ENCODE measurements at places on chromosomes 13 and 19.

DNA sequence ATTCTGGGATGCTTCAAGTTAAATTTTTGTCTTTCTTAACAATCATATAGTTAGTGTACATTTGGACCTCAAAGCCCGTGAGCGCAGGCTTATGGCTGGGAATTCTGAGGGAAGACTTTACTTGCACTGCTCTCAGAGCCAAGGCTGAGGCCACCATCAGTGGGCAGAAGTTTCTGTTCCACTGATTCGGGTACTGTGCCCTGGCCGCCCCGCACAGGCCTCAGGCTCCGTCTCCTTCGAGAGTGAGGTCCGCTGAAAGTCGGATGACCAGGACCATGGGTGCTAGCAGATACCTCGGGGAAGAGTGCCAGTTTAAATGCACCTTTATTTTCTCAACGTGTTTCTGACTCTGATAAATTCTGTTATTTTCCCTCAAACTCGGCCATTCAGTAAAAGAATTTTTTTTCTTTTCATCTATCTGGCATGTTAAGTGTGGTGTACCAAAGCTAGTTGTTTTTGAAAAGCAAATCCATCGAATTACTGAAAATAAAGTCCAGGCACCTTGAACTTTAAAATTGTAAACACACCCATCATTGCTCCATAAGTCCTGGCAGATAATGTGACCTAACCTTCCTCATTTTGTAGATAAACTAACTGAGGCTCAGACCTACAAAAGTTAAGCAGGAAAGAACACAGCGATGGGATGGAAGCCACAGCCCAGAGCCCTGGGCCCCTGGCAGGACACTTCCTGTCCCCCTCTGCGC, 126.7 kb downstream of the SOX1 start:
- no peak for DNase-seq

DNA sequence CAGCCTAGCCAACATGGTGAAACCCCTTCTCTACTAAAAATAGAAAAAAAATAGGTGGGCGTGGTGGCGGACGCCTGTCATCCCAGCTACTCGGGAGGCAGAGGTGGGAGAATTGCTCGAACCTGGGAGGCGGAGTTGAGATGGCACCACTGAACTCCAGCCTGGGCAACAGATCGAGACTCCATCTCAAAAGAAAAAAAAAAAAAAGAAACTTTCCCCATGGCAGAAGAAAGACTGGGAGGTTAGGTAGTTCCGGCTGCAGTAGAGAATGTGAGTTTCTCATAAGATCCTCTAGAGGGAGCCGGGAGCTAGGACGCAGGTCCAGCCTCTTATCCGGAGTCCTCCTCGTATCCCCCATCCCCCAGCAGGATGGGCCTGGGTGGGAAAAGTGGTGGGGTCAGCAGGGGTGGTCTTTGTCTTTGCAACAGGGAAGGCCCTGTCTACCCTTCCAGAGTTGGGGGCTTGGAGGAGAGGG, 13.2 kb upstream of the CREB3L3 start:
- DNase-seq: peak; percentile 42

- DNase-seq: no peak
Measured at GRCh38 chr13:111977179-111977506, 89.8 kb upstream of the SOX1 start.

GRCh38 chr13:37919329-37919880, 49.8 kb upstream of the TRPC4 start:
- no peak for DNase-seq
